ENCODE measurements at places on chromosomes 3 and 15.

- no peak for DNase-seq
Measured at GRCh38 chr3:14553871-14554270, 13.7 kb upstream of the GRIP2 start.

- DNase-seq, result no peak
Measured at GRCh38 chr3:131387796-131388489, 6.4 kb downstream of the NUDT16 start.

GRCh38 chr15:72562878-72563277 lies 88.7 kb downstream of the ARIH1 start:
- DNase-seq, result no peak

DNA sequence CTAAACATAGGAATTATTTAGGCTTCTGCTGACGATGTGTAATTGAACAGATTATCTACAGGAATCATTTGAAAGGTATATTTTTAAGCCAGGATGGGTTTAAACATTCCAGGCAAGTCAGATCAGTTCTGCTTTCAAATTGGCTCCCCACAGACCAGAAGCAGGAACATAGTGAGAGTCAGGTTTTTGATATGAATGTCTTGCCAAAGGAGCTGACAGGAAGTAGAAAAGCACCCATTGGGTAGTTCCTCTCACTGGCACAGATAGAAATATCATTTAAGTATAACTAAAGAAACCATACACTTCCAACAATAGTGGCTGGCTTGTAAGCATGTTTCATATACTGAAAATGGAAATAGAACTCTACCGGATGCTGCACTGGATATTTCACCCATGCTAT lies 95.2 kb downstream of the CLDN1 start:
- no peak for DNase-seq

- DNase-seq, result no peak
Measured at GRCh38 chr3:24290596-24290995, 204.1 kb downstream of the THRB start.
